ENCODE measurements at places on chromosomes 6 and 20.

DNA sequence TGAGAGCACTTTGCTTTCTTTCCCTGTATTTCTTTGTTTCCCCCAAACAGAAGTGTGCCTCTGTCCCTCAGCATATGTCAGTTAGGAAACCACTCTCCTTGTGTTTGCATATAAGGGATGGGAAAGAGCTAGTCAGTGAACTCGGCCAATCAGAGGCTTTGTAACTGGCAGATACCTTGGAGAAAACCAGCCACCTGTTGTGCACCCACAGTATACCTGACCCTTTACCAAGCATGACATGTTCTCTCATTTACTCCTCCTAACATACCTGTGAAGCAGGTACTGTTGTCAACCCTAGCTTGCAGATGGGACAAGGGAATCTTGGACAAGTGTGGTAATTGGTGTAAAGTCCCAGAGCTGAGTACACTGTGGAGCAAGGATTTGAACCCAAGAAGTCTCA, 96.1 kb upstream of the FAM8A1 start:
- no peak for DNase-seq

DNA sequence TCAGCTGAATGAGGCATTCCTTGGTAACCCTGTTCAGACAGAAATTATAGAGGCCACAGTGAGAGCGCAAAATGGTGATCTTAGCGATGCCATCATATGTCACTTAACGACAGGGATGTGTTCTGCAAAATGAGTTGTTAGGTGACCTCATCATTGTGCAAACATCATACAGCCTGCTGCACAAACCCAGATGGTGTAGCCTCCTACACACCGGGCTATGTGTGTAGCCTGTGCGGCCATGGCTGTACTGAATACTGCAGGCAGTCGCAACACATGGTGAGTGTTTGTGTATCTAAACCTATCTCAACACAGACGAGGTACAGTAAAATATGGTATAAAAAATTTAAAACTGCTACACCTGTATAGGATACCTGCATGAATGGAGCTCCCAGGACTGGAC, 234.1 kb upstream of the PMEPA1 start:
- no peak for DNase-seq

DNA sequence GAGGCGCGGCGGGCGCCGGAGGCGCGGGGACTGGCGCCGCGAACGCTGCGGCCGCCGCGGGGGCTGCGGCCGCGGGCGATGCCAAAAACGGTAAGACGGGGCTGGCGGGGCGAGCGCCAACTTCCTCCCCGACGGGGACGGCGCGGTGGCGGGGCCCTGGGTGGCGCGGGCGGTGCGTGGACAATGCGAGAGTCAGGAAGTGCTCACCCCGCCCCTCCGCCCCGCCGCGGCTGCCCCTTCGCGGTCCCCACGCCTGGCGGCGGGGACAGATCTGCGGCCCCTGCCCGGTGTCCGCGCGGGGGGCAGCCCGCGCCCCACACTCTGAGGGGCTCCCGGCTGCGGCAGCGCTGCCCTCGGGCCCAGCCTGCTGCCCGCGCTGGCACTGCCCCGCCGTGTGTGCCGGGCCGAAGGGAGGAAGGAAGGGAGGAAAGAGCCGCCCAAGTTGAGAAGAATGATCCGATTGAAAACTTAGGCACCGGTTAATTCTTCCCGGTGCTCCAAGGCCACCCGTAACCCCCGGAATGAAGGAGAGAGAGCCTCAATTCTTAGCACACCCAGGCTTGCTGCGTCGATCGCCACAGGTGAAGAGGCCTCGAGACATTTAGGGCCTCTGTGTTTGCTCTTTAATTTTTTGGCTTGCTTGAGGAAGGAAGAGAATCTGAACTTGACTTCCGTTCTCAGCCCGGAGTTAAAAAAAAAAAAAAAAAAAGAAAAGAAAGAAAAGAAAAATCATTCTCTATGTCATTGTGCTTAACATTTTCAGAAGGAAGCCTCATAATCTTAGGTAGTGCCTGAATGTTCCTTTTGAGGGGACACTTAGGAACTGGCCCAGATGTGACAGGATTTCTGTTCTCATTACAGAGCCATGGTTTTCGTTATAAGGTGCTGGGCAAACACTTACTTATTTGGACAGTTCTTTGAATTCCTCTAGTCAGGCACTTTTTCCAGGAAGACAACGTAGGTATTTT, 982 bp downstream of the HECA start:
- DNase-seq: no peak

DNA sequence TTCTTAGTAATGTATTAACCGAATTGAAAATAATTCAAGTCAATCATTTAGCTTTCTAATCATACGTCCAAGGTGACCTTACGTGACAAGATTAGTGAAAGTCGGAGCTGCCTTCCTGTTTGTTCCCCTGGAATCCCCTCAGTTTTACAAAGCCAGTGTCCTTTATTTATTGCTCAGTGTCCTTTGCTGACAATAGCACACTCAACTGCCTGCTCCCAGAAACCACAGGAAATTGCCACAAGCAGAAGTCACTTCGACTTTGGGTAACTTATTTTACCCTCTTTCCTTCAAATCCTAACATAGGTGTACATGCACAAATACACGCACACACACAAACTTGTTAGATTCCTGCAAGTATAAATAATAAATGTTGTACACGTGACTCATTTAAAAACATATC, 1167.7 kb upstream of the ADGRB3 start:
- no peak for DNase-seq

DNA sequence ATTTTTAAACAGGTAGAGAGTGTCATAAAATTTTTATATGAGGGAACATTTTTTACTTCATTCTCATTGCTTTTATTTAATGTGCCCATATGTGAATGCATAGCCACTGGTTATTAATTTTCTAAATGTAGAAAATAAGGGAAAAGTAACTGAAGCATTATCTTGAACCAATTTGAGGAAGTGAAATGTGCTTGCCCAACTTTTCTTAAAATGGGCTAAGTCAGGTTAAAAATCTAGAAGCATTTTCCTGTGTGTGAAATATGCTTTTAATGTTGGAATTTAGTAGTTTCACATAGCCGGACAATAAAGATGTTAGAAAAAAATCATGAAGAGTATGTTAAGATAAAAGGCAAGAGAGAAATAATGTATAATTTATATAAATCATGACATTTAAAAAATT, 3.8 kb downstream of the SEC23B start:
- DNase-seq: no peak

GRCh38 chr6:52820198-52820597, 16.6 kb upstream of the GSTA1 start:
- DNase-seq: no peak

GRCh38 chr6:63565727-63566596, 6.3 kb upstream of the LOC128125822 start:
- no peak for DNase-seq

- no peak for DNase-seq
Measured at GRCh38 chr6:118668761-118669385, 17.5 kb upstream of the CEP85L start.

- DNase-seq: no peak
Measured at GRCh38 chr6:22296067-22296466, 769 bp downstream of the PRL start.
